CD4-positive, alpha-beta T cell treated with Interleukin-4 for 4 hours (primary cell): ENCODE measurements at places on chromosomes 13 and 19.

- peak; percentile 86 for DNase-seq
These were observed 4.5 kb upstream of the IL12RB1 start for GRCh38 chr19:18091217-18091608.

DNA sequence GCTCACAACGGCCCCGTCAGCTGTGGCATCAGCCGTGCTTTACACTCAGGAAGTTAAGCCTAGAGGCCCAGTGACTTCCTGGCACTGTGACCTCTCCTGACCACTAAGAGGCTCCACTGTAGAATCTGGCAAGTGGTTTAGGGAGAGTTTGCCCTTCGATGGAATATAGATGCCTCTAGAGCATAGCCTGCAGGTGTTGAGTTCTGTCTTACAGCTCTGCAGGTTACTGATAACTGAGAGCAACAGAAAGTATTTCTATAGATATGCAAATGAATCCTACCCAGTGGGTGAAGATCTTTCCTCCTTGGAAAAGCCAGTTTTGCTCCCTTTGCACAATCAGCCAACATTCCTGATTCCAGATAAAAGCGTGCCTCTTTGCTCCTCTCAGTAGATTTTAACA lies 35.8 kb downstream of the ATP12A start:
- no peak for DNase-seq

GRCh38 chr13:95471960-95472359 lies 80.6 kb upstream of the CLDN10 start:
- no peak for DNase-seq

DNA sequence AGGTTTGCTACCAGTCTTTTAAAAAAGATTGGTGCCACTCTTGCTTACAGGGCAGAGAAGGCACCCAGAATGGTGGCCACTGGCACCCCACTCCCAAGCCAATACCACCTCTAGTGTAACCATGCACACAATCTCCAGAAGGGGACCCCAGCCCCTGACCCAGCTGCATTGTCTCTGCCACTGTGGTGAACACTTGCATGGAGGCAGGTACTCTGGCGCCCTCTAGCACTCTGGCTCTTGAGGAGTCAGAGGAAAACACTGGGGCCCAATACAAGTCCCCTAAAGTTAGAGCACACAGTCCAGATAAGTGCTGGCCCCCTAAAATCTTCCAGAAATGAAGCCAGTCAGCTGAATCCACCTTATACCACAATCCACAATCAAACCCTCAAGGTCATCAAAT lies 6.0 kb downstream of the ERVV-1 start:
- no peak for DNase-seq

- DNase-seq, result no peak
These were observed 32.7 kb upstream of the ZNF254 start for GRCh38 chr19:24054044-24054935.

- DNase-seq, result no peak
These were observed 44.7 kb upstream of the RANBP3 start for GRCh38 chr19:6022570-6023064.

DNA sequence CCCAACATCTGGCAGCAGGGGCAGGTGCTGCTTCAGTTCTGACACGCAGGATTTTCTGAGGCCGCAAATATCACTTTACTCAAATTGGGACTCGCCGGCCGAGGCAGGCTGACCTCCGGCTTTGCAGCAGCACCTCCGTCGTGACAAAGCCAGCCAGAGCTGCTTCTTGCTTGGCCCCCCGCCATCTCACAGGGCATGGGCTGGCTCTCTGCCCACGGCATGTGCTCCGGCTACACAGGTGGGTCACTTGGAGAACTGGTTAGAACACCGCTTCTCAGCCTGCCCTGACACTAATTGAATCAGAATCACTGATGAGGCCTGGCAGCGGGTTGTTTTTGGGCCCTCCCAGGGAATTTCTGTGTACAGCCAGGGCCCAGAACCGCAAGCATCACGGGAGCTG lies 112.3 kb downstream of the SLC7A1 start:
- DNase-seq, result no peak
